ENCODE measurements at places on chromosomes 12 and 14. TPM values are rescaled to one million over a fixed set of nuclear protein-coding genes. Genes with fewer than 3 reads are reported as not detected.

- peak overlapping the region; percentile 79 for H3K4me3 ChIP-seq
- peaks cover 23% of the 10 kb centered on the region for H3K4me1 ChIP-seq
- no peak for DNase-seq
- H3K36me3 ChIP-seq, result peaks cover 2% of the 10 kb centered on the region
Observed at GRCh38 chr12:132559652-132560363, 50.6 kb downstream of the LRCOL1 start.

GRCh38 chr14:88129306-88130056 is 124.5 kb downstream of the GPR65 start:
- no peak for DNase-seq
- peak overlapping the region; percentile 14 for H3K27ac ChIP-seq
- peaks cover 5% of the 10 kb centered on the region for H3K4me1 ChIP-seq
- H3K4me3 ChIP-seq, result peak overlapping the region; percentile 32
- no peaks in the 10 kb centered on the region for H3K36me3 ChIP-seq
- no peaks in the 10 kb centered on the region for H3K27me3 ChIP-seq

GRCh38 chr14:60707858-60708257 is 16.3 kb downstream of the SIX4 start:
- DNase-seq, result no peak
- H3K27me3 ChIP-seq, result peaks cover 28% of the 10 kb centered on the region
- no peaks in the 10 kb centered on the region for H3K4me1 ChIP-seq
- H3K36me3 ChIP-seq, result no peaks in the 10 kb centered on the region
- no peak overlapping the region for H3K4me3 ChIP-seq

GRCh38 chr14:44771496-44771895 is 190.3 kb downstream of the KLHL28 start:
- no peaks in the 10 kb centered on the region for H3K36me3 ChIP-seq
- H3K4me3 ChIP-seq, result no peak overlapping the region
- peaks cover 2% of the 10 kb centered on the region for H3K4me1 ChIP-seq
- no peak overlapping the region for H3K27ac ChIP-seq
- DNase-seq, result no peak
- H3K27me3 ChIP-seq, result peaks cover 31% of the 10 kb centered on the region

GRCh38 chr14:102922490-102923200 is at the start of gene AMN:
Gene AMN, plus strand, starts transcription at chr14:102922663. Its CDS starts 26 bp downstream, at chr14:102922689.
- DNase-seq, result no peak
- peaks cover 13% of the 10 kb centered on the region for H3K27me3 ChIP-seq
- no peaks in the 10 kb centered on the region for H3K36me3 ChIP-seq

DNA sequence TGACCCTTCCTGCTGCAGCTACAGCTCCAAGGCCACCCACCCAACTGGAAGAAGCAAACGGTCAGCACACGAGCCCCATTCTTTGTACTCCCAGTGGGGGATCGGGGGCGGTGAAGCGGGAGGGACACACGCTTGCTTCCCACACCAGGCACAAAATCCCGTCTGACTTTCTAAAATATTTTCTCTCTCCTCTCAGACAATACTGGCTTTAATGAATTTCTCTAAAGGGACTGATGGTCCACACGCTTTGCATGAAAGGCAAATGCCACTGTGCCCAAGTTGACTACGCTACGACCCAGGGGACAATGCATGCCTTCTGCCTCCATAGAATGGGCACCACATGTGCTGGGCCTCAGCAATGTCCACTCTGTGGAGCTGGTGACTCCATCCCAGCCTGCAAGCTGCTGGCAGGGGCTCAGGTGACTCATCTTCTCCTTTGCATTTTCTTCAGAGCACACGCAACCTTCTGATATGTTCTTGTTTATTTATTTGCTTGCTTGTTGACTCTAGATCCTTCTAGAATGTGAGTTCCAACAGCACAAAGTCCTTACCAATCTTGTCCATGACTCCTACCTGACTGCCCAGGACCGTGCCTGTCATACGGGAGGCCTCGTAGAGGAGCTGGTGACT is 15.6 kb downstream of the SYNE3 start:
- peaks cover 9% of the 10 kb centered on the region for H3K36me3 ChIP-seq
- H3K4me1 ChIP-seq, result peaks cover 56% of the 10 kb centered on the region
- peak overlapping the region; percentile 53 for H3K4me3 ChIP-seq
- no peak for DNase-seq
- H3K27ac ChIP-seq, result peak overlapping the region; percentile 74
- no peaks in the 10 kb centered on the region for H3K27me3 ChIP-seq

DNA sequence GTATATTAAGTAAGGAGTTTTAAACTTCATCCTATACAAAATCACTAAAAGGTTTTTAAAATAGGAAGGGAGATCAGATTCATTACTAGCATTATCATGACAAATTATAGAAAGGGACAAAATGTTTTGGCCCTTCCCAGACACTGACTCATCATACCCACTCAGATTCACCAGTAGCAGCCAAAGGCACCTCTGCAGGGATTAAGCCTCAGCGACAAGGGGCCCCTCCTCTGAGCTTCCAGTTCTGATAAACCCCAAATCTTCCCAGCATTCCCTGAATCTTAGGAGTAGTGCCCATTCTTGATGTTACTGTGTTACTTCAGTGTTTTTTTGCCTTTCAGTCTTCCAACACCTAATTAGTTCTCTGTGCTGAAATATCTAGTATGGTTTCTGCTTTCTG is 14.5 kb downstream of the KRAS start:
- H3K27me3 ChIP-seq, result no peaks in the 10 kb centered on the region
- peaks cover 3% of the 10 kb centered on the region for H3K36me3 ChIP-seq
- H3K4me1 ChIP-seq, result peaks cover 13% of the 10 kb centered on the region
- H3K4me3 ChIP-seq, result no peak overlapping the region

DNA sequence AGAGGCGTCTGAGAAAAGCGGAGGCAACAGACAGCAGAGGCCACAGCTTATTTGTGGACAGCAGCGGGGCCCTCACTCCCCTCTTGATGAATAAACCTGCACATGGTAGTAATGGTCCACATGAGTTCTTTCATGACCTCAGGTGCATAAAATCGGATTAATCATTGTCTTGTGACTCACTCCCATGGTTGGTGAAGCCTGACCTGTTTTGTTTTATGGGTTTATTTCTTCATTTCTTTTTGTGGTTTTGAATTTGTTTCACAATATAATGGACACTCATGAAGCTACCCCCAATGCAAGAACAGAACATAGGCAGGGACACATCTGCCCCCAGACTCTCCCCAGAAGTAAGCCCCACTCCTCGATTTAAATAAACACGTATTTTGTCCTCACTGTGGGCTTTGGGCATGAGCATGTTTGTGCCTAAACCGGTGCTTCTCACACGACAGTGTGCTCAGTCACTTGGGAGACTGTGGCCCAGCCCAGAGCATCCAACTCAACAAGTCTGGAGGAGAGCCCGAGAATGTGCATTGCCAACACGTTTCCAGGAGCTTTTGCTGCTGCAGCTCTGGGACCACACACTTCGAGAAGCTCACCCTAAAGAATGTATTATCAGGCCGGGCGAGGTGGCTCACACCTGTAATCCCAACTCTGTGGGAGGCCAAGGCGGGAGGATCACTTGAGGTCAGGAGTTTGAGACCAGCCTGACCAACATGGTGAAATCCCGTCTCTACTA is 116.1 kb downstream of the SCARB1 start:
- DNase-seq, result no peak
- H3K27ac ChIP-seq, result no peak overlapping the region
- H3K4me3 ChIP-seq, result no peak overlapping the region
- H3K27me3 ChIP-seq, result peaks cover 51% of the 10 kb centered on the region
- H3K4me1 ChIP-seq, result peaks cover 14% of the 10 kb centered on the region

DNA sequence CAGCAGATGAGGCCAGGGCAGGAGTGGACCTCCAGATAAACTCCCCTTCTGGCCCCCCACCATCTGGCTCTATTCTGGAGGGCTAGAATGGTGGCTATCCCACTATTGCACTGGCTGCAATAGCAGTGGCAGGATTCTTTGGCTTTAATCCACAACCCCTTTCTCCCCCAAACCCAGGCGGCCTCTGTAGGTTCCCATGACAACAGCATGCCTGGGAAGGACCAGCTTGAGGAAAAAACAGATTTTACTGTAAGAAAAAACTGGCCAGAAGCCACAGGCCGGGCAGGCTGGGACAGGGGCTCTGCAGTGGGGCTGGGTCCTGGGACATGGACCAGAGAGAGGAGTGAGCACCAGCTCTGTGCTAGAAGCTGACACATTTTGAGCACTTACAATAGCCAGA is 13.6 kb upstream of the ACVR1B start:
- H3K27ac ChIP-seq, result no peak overlapping the region
- peaks cover 26% of the 10 kb centered on the region for H3K27me3 ChIP-seq
- DNase-seq, result no peak
- peaks cover 2% of the 10 kb centered on the region for H3K4me1 ChIP-seq
- peaks cover 3% of the 10 kb centered on the region for H3K36me3 ChIP-seq

DNA sequence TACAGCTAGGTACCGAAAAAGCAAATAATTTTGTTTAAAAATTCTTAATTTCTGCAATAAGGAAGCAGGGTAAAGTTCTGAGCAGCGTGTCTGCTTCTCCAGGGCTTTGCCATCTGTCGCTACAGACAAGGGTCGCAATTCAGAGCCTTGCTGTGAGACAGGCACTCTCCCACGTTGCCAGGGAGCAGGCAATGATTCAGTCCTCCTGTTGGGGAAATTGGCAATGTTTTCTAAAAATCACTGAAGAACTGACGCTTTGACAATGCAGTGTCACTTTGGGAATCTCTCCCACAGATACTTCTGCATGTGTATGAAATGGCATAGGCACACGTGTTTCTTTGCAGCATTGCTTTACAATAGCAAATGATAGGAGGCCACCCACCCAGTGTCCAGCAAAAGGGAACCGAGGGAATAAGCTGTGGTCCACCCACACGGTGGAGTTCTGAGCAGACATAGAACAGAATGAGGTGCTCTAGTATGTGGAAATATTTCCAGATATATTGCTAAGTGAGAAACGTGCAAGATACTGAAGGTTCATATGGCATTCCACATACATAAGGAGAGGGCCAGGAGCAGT is 16.0 kb upstream of the HIP1R start:
- peaks cover 2% of the 10 kb centered on the region for H3K36me3 ChIP-seq
- no peak overlapping the region for H3K4me3 ChIP-seq

DDX11 gene
- total RNA-seq, result 66.3 TPM

SLC15A4 gene
- total RNA-seq, result 15.5 TPM

Data from T-helper 17 cell (primary cell).